ENCODE measurements at places on chromosomes 12 and 14.

DNA sequence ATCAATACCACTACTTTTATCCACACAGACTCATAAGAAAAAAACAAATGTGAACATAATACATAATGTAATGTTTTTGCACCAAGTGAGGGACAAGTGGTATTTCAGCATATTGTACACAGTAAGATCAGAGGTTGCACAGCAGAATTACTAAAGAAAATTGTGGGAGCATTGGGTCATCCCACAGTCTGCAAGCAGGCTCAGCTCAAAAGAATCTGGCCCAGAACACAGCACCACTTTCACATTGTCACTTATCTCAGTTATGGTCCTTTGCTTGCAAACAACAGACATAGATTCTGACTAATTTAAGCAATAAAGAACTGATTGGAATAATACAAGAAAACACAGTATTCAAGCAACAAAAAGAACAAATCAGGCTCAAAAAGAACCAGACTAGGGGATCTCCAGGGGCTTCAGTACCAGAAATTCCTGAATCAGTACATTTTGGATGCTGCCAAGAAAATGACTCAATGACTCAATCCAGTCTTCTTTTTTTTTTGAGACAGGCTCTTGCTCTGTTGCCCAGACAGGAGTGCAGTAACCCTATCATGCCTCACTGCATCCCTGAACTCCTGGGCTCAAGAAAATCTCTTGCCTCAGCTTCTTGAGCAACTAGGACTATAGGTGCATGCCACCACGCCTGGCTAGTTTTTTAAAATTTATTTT is 42.9 kb upstream of the EEA1 start:
- no peak for DNase-seq

- no peak for DNase-seq
These were observed 30.9 kb downstream of the GRIN2B start for GRCh38 chr12:13950502-13950901.

DNA sequence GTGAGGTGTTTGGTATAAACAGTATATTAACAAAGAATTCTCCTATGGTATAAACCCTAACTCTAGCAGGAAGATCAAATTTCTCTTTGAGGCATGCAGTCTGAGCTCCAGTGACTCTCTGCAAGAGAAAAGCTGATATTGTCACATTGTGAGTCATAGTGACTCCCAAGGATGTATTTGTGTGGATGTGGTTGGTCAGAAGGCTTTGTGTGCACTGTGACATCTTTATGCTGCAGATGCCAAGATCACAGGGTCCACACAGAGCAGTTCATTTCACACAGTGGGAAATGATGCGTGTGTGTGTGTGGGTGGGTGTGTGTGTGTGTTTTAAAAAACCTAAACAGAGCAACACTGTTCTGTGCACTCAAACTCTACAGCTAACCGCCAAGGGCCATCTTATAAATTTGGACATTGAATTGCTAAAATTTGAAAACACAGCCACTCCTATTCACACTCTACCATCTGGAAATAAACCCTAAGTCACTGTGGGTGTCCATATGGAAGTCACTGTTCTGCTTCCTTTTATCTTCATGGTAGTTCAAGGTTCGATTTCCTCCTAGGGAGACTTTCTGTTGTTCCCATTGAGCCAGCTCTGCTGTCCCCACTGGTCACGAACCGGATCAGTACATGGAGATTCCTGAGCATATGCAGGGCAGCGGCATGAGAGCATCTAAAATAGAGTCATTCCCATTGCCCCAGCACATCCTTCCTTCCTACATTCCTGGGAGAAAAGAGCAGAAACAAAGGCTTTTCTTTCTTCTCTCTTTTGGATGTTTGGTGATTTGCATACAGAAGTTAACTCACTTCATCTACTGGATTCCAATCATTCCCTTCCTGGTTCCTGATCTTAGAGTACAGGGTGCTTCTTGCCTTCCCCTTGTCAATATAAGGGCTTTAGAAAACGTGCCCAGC is 727.6 kb downstream of the DIO2 start:
- no peak for DNase-seq

DNA sequence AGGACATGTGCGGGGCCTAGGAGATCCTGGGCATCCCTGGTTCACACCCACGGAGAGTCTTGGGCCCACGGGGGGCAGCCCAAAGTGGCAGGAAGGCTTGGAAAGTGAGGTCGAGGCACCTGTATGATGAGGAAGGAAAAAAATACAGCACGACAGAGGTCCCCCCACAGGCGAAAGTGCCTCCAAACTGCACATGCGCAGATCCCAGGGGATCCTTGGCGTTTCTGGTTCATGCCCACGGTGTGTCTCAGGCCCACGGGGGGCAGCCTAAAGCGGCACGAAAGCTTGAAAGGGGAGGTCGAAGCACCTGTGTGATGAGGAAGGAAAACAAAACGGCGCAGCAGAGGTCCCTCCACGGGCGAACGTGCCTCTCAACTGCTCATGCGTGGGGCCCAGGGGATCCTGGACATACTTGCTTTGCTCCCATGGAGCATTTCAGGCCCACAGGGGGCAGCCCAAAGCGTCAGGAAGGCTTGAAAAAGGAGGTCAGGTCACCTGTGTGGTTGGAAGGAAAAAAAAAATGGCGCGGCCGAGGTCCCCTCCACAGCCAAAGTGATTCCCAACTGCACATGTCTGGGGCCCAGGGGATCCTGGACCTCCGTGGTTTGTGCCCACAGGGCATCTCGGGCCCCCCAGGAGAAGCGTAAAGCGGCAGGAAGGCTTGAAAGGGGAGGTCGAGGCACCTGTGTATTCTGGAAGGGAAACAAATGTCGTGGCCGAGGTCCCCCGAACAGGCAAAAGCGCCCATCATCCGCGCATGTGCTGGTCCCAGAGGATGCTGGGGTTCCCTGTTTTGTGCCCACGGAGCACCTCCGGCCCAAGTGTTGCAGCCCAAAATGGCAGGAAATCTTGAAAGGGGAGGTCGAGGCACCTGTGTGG is 582.6 kb downstream of the ALG10 start:
- no peak for DNase-seq

- DNase-seq = no peak
These were observed 12.2 kb upstream of the NID2 start for GRCh38 chr14:52080808-52081755.
